GM20000 (cell line): ENCODE measurements at places on chromosomes 7 and 10.

GRCh38 chr10:51100221-51100620 is 25.9 kb downstream of the PRKG1 start:
- DNase-seq = no peak

GRCh38 chr10:75493464-75493863 is 62.0 kb downstream of the LRMDA start:
- no peak for DNase-seq

GRCh38 chr10:69242852-69243212 is 22.7 kb downstream of the HKDC1 start:
- DNase-seq = no peak

- DNase-seq = peak; percentile 47
These were observed 85.4 kb downstream of the ICA1 start for GRCh38 chr7:8176370-8177081.

GRCh38 chr7:101882595-101883564 is 65.5 kb downstream of the CUX1 start:
- DNase-seq = no peak

- DNase-seq = no peak
These were observed 342.7 kb downstream of the LRMDA start for GRCh38 chr10:75773813-75774782.

DNA sequence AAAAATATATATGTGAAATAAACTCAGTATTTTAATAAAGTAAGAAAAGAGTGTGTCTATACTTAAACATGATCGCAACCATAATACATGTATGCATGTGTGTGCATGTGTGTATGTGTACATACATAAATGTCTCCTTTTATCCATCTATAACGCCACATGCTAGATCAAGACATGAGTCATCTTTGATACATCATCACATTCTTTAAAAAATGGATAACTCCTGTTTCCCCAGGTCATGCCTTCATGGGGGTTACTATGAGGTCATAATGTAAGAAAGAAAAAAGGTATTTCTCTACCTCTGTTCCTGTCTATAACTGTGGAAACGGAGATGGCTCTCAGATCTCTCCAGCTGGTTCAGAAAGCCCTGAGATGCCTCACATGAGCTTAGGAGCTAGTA is 41.2 kb downstream of the LSMEM1 start:
- DNase-seq = no peak

GRCh38 chr10:11409357-11409756 is 202.1 kb downstream of the USP6NL start:
- no peak for DNase-seq

- no peak for DNase-seq
These were observed 731.1 kb upstream of the C7orf33 start for GRCh38 chr7:147859486-147859885.

- no peak for DNase-seq
These were observed 61.6 kb downstream of the LHPP start for GRCh38 chr10:124522933-124523871.

DNA sequence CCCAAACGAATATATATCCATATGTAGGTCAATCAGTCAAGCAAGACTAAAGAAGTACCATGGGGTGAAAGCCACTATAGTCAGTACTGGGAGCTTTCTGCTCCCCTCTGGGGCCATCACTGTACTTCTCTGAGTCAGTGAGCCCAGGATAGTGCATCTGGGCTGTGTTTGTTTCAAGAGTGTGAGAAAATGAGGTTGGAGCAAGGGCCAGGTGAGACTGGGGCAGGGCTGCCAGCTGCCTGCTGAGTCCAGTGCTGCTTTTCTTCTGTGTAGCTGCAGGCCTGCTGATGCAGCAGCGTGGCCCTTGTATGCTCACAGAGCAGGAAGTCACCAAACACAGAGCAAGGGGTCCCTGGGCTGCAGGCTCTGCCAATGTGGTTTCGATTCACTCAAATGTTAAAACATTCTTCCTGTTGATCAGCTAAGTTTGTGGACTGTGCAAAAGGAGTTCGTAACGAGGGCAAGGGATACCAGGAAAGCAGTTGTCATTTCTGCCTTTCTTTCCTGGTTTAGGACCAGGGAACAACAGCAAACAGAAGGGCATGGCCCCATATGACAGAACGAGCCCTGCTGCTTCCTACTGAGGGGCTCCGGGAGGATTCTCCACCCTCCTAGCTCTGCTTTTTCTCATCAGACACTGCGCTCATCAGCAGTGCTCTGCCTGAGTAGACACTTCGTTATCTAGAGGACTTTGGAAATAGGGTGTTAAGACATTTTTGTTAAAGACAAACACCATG is 65.4 kb upstream of the TNS3 start:
- DNase-seq = no peak

GRCh38 chr10:98321186-98321780 is 53.3 kb upstream of the LOXL4 start:
- DNase-seq = no peak

DNA sequence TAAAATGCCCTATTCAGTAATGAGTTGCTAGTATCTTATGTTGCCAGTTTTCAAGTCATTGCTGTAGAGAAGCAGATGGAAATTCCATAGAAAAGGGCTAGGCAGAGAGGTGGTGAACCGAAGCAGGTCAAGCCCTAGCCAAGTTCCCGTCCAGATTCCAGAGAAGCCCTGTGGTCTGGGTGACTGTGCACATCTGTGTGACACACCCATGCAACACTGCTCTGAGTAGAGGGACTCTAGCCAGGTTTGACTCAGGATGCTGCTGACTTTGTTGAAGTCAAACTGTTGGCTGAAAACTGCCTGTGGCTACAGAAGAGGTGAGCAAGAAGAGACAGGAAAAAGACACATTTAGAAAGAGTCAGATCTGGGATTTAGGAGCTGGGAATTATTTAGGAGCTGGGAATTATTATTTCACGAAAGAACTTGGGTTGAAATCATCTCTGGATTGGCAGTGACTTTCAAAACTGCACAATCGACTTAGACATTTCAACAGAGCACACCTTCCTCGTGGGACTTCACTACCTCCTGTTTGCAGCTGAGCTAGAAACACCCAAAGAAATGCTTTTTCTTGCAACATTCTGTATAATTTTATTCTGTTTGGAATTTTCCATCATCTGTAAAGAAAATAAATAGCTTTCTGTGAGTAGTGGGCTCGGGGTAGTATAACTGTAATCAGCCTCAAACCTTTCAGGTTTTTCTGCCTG is 149.1 kb upstream of the PRKCQ start:
- DNase-seq = no peak

DNA sequence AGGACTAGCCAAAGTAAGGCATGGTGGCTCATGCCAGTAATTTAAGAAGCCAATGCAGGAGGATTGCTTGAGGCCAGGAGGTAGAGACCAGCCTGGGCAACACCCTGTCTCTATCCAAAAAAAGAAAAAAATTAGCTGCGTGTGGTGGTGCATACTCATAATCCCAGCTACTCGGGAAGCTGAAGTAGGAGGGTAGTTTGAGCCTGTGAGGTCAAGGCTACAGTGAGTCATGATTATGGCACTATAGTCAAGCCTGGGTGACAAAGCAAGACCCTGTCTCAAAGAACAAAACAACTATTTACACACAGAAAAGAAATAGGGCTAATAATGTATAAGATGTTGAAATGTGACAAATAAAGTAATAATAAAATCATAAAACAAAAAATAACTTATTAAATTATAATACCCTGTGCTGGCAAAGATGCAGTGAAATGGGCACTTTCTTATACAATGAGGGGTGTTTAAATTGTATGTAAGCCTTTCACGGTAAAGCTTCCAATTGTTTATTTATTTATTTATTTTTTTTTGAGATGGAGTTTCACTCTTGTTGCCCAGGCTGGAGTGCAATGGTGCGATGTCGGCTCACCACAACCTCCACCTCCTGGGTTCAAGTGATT is 175.2 kb downstream of the TPST1 start:
- DNase-seq = no peak

GRCh38 chr10:119973281-119973680 is 80.8 kb downstream of the SEC23IP start:
- no peak for DNase-seq

- no peak for DNase-seq
These were observed 46.7 kb downstream of the TNS3 start for GRCh38 chr7:47535035-47535703.

DNA sequence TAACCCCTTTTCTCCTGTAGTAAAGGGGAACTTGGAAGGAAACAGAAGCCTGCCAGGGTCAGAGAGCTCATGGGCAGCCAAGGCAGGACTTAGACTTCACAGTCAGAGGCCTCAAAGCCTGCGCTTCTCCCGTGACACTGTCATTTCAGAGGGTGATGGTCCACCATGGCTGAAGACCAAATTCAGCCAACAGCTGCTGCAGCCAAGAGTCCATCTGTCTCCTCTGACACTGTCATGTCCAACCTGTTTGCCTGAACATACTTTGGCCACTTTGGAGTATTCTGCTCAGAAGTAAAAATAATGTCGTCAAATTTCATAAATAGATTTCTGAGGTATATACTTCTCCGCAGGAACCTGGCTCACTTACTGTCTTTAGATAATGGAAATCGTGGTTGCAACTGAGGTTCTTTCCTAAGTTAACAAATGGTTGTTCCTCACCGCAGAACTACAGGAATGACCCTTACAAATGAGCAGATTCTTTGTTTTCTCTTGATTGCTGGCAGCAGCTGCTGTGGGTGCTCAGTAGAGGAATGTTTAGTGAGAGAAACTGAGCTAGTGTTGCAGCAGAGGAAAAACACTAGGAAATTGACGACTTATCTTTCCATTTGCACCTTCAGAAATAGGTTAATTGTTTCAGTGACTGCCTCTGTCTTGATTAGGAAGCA is 626.5 kb downstream of the SDK1 start:
- DNase-seq = no peak

- DNase-seq = no peak
These were observed 51.7 kb downstream of the DAGLB start for GRCh38 chr7:6395898-6396595.

GRCh38 chr10:92897916-92898315 is 49.6 kb downstream of the EXOC6 start:
- no peak for DNase-seq

DNA sequence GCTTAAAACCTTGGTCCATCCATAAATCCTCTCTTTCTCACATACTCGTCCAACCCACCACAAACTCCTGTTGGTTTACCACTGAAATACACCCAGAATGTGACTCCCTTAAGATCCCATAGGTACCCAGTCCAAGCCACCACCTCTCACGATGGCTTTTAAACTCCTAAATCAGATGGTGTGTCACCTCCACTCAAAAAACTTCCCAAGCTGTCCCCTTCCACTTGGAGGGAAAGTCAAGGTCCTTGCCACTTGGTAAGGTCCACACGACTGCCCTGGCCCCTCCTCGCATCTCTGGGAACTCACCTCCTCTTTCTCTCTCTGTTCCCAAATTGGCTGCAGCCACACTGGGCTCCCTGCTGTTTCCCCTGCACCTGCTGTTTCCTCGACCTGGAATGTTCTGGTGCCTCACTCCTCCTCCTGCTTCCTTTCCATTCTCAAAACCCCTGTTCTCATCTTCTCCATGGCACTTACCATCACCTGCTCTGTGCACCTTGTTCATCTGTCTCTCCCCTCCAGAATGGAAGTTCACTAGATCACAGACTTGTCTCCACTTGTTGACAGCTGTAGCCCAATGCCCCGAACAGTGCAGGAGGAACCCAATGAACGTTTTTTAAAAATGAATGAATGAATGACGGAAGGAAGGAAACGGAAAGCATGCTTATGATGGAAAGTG is 23.0 kb downstream of the ZFAND2A start:
- no peak for DNase-seq

DNA sequence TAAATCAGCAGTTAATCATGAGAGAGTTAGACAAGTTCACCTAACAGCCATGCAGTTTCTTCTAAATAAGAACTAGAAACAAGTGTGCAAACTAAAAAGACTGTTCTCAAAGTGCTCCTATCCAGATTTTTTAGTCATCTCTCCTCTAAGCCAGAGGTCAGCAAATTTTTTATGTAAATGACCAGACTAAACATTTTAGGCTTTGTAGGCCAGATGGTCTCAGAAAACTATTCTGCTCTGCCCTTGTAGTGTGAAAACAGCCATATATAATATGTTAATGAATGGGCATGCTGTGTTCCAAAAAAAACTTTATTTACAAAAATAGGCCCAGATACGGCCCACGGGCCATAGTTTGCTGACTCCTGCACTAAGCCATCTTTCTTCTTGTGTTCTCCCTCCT is 263.0 kb upstream of the LRRN3 start:
- no peak for DNase-seq

GRCh38 chr7:8184221-8184620 is 77.7 kb downstream of the ICA1 start:
- no peak for DNase-seq

- no peak for DNase-seq
These were observed 224.9 kb upstream of the AUTS2 start for GRCh38 chr7:69373171-69374043.

DNA sequence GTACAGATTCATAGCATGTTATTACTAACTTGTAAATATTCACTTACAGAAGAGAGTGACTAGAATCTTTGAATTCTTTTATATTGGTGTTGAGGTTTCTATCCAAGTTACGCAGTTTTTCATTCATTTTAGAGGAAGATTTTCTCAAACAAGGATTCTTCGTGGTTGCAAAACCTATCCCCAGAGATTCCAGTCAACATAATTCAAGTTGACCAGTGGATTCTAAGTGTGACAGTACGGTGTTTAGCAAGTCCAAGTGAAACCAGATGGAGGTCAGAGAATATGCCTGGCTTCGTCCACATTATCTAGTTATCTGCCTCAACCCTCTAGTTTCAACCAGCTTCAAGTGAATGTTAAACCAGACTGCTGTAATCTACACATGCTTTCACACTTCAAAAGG is 131.9 kb downstream of the SDK1 start:
- no peak for DNase-seq

DNA sequence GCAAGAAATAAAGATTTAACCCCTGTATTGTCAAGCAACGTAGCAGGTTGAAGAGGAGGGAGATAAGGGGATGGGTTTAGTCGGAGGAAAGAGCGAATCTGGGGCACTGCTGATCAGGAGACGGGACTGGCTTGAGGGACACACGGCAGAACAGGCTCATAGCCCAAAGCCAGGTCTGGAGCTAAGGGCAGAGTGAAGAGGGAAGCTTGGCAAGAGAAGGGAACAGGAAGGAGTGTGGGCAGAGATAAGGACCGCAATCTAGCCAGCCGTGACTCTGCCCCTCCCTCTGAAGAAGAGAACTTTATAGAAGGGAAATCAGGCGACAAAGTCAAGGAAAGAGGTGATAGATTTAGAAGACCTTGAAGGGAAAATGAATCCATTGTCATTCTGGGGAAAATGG is 67.6 kb downstream of the CAV1 start:
- no peak for DNase-seq

GRCh38 chr10:117929327-117930067 is 117.2 kb downstream of the RAB11FIP2 start:
- no peak for DNase-seq
